ENCODE measurements at places on chromosomes 2 and 18. TPM values are rescaled to one million over a fixed set of nuclear protein-coding genes. Genes with fewer than 3 reads are reported as not detected.

Gene TTC21B
- 20.8 TPM for total RNA-seq

Gene COL3A1
- total RNA-seq, result not detected

- no peak for DNase-seq
Measured at GRCh38 chr2:63742580-63742976, 99.1 kb upstream of the UGP2 start.

Gene GAREM2
- 3.6 TPM for total RNA-seq

DNA sequence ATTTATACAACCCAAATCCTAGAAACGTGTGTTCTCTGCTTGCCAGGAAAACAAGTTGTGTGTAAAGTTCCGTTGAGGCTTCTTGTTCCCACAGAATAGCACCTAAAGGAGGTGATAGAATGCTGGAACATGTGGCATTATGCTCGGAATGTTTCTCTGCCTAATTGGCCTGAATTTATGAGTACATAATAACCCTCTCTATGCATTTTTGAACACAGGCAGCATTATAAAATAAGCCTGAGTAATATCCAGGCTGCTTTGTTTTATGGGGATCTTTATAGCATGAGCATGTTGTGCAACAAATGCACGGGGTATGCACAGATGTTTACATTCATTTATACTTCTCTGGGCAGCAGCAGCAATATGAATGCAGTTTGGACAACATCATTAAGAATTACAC, 385.7 kb downstream of the MBD2 start:
- no peak for DNase-seq

GRCh38 chr18:25467226-25467987, 115.4 kb upstream of the ZNF521 start:
- DNase-seq, result no peak

Gene HOXD10
- not detected for total RNA-seq

All from T-helper 17 cell (primary cell).